ENCODE measurements at places on chromosomes 3 and 15.

DNA sequence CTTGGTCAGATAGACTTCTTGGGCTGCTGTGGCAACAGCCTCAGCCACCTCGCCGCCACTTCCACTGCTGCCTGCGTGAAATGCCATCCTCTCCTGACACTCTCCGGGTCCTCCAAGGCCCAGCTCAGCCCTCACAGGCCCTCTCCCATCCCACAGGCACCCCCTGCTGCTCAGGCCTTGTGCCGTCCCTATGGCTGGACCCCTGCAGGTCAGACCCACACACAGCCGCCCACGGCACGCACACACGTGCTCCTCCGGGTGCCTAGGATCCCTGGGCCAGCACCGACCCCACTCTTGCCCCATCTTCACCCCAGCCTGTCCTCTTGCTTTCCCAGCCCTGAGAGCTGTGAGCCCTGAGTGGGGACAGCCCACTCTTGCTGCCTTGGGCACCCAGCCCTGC, 19.7 kb downstream of the CFAP100 start:
- no peak for DNase-seq

DNA sequence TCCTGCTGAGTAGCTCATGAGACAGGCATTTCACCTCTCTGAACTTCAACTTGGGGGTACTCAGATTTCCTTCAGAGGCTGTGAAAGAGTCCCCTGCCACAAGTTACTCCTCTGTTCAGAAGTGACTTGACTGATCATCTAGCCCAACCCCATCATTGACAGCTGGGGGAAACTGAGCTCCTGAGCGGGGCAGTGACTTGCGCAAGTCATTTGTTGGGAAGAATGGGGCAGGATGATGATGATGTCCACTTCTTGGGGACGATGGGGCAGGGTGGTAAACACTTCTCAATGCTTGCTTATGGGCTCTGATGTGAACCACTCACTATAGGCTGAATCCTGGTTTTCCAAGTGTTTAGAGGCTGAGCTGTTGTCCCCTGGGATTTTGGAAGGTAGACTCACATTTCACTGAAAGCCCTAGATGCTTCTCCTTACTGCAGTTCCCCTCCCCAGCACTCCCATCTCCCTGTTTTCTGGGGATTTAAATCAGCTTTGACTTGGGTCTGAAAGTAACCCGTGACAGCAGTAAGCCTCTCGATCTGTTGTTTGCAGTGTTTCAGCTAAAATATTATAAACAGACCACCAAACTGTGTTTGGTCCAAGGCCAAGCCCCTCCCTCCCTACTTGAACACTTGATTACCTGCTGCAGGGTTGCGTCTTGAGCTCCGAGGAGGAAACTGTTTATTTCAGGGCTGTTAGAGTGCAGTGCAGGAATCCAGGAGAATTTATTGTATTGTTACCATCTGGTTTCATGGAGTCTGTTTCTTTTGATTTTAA, 25.1 kb downstream of the SMAD3 start:
- no peak for DNase-seq

- DNase-seq = peak; percentile 48
These were observed at the start of gene CORO2B for GRCh38 chr15:68578980-68579935. Gene CORO2B, plus strand, starts transcription at chr15:68578993. Its CDS starts 270 bp downstream, at chr15:68579263.

DNA sequence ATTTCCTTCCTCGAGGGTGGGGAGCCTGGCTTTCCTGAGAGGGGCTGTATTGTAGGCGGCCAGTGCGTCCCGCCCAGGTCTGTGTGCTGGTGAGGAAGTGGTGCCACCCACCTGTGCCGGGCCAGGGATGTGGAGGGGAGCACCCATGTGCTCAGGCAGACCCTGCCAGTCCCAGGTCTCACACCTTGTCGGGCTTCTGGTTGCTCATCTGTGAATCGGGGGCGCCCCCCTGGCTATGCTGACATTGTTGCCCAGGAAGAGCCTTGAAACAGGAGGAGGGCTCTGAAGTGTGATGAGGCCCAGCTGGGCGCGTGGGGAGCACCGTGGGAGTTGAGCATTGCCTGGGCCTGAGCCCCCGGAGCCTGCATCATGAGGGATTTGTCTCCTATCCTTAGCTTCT, 4.8 kb downstream of the FBLN2 start:
- no peak for DNase-seq

DNA sequence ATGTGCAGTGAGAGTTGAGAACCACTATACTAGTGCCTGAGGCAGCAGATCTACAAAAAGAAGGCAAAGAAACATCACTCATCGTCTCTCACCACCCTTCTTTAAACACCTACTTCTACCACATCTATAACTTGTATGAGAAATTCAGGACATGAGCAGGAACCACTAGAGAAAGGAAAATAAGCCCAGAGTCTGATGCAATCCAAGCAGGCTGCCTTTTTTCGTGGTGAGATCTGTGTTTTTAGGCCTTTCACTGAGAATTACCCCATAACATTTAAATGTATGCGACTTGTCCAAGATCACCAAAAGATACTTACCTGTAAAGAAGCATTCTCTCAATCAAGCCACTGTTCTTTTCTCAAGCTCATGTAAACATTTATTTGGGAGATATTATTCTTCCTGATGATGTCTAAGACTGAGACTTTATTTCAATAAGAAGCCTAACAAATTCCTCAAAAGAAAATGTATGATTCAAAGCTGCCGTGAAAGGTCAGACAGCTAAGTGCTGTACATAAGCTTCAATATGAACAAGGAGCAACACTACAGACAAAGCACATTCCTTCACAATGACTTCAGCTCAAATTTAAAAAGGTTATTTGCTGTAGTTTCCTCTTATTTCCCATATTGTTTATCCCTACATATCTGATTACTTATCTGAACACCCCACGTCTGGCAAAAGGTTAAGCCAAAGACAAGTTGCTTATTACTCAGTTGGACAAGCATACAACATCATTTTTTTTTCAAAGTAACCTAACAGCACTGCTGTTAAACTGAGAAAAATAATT, 16.5 kb downstream of the SPICE1 start:
- DNase-seq = peak; percentile 62
